Neural crest cell (in vitro differentiated cells): ENCODE measurements at places on chromosomes 3 and 15.

DNA sequence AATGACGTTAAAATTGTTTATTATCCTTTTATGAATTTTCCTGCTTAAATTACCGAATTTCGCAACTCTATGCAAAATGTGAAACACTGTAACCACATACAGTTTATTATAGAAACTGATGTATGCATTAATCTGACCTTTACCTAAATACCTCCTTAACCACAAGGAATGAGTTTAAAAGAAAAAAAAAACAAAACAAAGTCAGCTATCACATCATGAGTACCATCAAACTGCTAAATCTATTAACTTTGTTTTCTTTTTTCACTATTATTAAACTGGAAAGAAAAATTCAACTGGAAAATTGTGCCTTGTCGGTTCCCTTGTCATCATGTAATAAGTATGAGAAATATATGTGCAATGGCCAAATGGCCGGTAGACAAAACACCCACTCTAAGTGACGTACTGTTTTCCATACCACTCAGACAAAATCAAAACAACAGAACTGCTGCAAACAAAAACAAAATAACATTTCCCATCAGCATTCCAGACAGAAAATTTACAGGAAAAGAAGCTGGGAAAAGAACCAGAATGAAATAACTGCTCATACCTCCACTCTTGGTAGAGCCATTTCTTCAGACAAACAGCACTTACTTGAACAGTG lies 415.3 kb downstream of the FOXP1 start:
- no peak for DNase-seq

- DNase-seq: no peak
These were observed 47.0 kb downstream of the ZBTB20 start for GRCh38 chr3:115099986-115100571.

DNA sequence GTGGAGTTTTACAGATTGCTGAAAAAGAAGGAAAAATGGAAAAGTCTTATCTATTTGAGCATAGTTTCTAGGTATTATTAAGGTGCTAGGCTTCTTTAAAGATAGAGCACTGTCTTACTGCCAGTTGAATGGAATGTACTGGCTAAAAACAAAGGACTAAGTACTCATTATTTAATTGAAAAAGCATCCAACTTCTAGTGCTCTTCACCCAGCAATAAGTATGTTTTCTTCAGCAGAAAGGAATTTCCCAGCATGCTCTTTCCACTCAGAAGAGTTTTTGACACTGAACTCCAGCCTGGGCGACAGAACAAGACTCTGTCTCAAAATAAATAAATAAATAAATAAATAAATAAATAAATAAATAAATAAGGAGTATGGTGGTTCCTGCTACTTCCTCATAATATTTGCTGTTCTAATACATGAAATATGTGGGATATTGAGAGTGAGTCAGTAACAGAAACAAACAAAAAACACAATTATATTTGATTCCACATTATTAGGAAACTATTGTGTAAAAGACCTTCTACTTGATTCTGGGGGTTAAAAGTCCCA lies 70.6 kb downstream of the ATP13A4 start:
- DNase-seq: no peak

GRCh38 chr3:172877011-172877410 lies 126.5 kb downstream of the ECT2 start:
- DNase-seq: no peak

- DNase-seq: no peak
These were observed 12.2 kb upstream of the ZBED2 start for GRCh38 chr3:111607240-111607920.

GRCh38 chr15:68372291-68372811 lies 59.6 kb downstream of the ITGA11 start:
- peak; percentile 20 for DNase-seq

DNA sequence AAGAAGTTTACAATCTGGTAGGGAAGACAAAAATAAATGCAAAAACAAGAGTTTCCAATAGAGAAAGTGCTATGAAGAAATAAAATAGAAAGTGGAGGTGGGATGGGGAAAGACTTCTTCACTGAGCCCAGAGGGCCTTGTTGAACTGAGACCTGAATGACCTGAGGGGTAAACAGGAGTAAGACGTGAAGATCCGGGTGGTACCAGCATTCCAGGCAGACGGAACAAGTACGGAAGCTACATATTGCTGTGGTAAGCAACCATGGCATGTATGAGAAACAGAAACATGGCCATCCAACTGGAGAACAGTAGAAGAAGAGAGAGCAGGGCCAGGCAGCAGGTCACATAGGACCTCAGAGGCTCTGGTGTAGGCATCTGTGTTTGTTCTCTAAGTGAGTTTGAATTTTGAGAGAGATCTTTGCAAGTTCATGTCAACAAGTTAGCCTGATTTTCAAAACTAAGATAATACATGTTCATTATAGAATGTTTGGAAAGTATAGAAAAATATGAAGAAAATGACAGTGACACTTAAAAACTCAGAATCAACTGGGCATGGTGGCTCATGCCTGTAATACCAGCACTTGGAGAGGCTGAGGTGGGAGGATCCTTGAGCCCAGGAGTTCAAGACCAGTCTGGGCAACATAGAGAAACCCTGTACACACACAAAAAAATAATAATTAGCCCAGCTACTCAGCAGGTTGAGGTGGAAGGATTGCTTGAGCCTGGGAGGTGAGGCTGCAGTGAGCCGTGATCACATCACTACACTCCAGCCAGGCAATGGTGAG lies 64.3 kb downstream of the SLC49A4 start:
- DNase-seq: no peak

DNA sequence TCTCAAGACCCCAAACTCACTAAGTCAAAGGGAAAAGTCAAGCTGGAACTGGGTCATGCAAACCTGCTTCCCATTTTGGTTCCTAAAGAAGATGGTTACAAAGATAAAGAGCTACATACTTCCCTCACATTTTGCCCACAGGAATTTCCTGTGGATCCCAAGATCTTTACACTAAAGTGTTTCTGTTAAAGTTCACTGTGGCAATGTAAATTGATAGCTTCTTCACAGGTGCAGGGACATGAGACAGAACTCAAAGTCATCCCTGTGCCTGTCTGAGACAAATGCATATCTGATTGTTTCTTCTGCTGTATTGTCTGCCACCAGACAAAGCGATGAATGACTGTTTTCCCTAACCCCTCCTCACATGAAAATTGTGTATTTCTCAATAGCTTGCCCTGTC lies 567.8 kb downstream of the ZIC1 start:
- no peak for DNase-seq

- DNase-seq: no peak
These were observed 339.0 kb downstream of the EPHB1 start for GRCh38 chr3:135133905-135134683.

DNA sequence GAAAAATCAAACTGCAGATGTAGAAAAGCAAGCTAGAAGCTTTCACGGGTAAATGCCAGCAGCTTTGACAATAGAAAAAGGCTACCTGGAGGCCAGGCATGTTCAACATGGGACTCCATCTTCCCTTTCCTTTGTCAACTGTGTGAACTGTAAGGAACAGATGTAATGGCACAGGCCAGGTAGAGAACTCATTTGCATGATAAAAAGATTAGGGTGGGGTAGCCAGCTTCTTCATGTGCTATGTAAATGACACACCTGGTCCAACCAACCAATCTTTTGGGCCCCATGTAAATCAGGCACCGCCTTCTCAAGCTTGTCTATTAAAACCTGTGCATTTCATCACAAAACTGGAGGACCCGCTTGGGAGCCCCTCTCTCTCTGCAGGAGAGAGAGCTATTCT lies 686.5 kb upstream of the GOLIM4 start:
- no peak for DNase-seq

GRCh38 chr15:96362755-96363651 lies 32.5 kb downstream of the NR2F2 start:
- DNase-seq: no peak

DNA sequence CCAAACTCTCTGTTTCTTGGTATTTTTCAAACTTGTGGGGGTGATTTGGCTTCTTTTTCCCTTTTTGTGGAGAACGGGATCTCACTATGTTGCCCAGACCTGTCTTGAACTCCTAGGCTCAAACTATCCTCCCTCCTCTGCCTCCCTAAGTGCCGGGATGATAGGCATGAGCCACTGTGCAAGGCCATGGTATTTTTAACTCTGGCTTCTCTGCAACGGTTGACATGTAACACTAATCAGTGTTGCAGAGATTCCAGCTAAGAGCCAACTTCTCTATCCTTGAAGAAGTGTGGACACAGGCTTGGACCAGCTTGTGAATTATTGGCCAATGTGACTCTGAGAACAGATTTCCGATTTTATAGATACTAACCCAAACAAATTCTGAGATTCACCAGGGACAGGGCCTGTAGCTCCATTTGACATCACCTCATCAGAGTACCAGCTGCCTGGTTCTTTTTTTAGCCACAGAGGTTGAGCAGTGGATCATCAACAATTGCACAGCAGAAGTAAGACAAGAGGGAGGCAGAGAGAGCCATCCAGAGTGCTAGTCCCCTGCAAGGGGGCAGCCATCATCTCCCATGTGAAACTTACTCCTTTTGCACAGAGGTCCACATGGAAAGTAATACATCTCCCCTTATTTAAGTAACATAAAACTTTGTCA lies 98.1 kb upstream of the SYNPR start:
- DNase-seq: no peak

GRCh38 chr3:79405183-79405582 lies 362.6 kb downstream of the ROBO1 start:
- DNase-seq: no peak

DNA sequence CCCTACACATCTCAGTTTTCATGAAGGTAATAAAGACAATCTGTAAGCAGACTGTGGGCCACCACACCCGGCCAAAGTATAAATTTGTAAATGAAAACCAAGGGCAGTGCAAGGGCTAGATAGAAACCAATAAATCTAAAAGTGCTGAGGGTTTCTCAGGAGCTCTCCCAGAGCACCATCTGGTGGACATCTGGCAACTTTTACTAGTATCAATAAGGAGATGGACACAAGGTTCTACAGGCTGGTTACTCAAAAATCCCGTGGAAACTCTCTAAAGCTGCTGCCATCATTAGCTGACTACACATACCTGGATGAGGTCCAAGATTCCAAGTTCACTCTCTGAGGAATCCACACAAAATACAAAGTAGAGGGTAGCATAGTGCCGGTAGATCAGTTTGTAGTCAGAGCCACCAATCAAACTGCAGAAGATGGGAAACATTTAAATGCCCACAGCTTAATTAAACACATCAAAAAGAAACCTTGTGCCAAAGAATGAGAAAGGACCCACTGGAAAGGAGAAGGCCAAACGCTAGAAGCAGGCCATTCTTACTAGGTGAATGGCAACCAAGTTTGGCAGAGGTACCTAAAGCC lies 5.5 kb downstream of the AP3S2 start:
- no peak for DNase-seq

DNA sequence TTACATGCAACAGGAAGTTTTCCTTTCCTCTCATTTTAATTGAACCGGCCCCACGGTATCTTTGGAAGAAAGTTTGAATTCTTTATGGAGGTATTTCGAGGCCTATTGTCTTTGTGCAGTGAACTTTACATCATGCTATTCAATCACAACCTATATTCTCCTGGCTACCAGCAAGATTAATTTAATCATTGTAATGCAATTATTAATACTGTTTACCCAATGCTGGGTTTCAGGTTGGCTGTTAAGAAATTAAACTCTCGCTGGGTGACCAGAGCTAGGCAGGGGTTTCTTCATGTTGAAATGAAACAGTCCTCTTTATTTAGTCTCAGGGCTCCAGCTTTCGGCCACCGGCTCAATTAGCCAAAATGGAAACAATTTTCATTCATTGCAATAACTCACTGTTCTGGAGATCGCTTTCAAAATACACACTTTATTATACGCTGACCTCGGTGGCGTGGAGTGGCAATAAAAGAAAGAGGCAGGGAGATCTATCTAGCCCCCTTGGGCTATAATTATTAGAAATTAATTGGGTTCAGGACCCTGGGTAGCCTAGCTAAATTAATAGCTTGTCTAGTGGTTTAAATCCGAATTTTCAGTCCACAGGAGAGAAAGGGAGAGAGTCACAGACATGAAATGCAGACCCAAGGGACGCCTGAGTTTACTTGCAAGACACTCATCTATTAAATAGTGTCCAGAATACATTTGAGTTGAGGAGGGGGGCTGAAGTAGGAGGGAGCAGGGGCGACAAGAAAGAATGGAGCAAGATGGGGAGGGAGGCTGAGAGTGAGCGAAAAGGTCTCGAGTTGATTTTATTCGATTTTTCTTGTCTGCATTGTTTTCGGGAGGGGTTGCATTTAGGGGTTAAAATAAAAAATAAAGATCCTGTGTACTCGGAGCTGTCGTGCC lies 3.9 kb upstream of the MECOM start:
- no peak for DNase-seq

DNA sequence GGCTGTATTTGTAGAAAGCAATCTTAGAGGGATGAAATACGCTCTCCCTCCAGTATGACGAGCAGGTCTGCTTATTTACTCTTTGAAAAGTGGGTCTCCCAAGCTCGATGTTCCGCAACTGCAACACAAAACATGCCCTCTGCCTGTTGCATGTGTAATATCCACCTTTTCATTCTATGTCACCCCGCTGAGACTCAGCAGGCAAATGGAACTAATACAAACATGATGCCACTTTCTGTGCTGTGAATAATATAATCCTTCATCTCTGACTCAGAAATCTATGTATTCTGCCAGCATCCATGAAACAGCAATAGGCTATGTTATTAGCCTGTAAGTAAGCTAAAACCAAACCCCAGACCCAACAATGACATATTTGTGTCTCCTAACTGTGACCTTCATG lies 200.8 kb upstream of the TMCO5A start:
- no peak for DNase-seq

DNA sequence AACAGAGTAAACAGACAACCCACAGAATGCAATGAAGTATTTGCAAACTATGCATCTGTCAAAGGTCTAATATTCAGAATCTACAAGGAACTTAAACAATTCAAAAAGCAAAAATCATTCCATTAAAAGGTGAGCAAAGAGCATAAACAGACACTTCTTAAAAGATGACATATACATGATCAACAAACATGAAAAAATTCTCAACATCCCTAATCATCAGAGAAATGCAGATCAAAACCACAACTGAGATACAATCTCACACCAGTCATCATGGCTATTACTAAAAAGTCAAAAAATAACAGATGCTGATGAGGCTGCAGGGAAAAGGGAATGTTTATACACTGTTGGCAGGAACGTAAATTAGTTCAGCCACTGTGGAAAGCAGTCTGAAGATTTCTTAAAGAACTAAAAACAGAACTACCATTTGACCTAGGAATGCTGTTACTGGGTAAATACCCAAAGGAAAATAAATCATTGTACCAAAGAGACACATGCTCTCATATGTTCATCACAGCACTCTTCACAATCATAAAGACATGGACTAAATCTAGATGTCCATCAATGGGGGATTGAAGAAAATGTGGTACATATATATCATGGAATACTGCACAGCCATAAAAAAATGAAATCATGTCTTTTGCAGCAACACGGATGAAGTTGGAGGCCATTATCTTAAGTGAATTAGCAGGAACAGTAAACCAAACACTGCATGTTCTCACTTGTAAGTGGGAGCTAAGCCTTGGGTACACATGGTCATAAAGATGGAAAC lies 393.3 kb upstream of the CBLB start:
- DNase-seq: no peak

- DNase-seq: no peak
These were observed 433.1 kb upstream of the KCNMB2 start for GRCh38 chr3:178103140-178103539.

- DNase-seq: no peak
These were observed 50.9 kb upstream of the CFAP161 start for GRCh38 chr15:81083201-81083600.

GRCh38 chr3:196287090-196287439 lies 461 bp downstream of the PCYT1A start:
- DNase-seq: no peak

- DNase-seq: no peak
These were observed 176.6 kb downstream of the USP13 start for GRCh38 chr3:179829401-179829800.

GRCh38 chr15:31338879-31339557 lies 12.4 kb downstream of the KLF13 start:
- DNase-seq: no peak

GRCh38 chr3:65883613-65884012 lies 155.1 kb downstream of the MAGI1 start:
- DNase-seq: no peak
